ENCODE measurements at places on chromosomes 2 and 18.

GRCh38 chr2:162153608-162154224 lies 1.7 kb upstream of the GCG start:
- DNase-seq = peak; percentile 13

DNA sequence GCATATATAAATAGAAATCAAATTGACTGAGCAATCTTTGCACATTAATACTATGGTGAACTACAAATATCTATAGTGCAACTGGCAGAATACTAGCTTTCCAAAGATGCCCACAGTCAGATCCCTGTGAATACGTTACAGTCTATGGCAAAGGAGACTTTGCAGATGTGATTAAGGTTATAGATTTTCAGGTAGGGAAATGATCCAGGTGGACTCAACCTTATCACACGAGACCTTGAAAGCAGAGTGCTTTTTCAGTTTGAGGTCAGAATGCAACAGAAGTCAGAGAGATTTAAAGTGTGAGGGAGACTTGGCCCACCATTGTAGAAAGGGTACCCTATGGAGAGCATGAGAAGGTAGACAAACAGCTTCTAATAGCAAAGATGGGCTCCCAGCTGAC lies 122.6 kb downstream of the TRIB2 start:
- DNase-seq = no peak

- no peak for DNase-seq
These were observed 136.2 kb downstream of the SP100 start for GRCh38 chr2:230552181-230552580.

DNA sequence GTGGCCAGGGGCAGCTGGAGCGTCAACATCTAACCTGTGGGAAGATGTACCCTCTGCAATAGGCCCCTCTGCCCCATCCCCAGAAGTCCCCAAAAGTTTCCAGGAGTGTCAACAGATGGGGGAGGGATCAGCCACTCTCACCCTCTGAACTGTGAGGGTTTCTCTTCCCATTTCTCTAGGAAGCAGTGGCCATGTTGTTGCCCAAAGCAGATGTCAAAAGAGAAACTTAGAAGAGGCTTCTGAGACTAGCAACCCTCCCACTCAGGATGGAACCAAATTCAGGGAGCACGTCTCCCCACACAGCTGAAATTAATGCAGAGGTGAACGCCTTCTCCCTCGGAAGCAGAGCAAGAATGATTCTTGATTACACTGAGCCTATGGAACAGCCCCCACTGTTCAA lies 70.3 kb downstream of the ARL4C start:
- no peak for DNase-seq

DNA sequence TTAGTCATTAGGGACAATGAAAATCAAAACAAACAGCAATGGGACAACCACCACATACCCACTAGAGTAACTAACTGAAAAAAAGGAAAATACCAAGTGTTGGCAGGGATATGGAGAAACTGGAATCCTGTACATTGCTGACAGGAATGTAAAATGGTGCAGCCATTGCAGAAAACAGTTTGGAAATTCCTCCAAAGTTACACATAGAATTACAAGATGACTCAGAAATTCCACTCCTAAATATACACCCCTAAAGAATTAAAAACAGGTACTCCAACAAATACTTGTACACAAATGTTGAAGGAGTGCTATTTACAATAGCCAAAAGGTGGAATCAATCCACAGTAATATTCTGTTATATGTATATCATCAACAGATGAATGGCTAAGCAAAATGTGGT lies 110.9 kb downstream of the ROCK1 start:
- no peak for DNase-seq

DNA sequence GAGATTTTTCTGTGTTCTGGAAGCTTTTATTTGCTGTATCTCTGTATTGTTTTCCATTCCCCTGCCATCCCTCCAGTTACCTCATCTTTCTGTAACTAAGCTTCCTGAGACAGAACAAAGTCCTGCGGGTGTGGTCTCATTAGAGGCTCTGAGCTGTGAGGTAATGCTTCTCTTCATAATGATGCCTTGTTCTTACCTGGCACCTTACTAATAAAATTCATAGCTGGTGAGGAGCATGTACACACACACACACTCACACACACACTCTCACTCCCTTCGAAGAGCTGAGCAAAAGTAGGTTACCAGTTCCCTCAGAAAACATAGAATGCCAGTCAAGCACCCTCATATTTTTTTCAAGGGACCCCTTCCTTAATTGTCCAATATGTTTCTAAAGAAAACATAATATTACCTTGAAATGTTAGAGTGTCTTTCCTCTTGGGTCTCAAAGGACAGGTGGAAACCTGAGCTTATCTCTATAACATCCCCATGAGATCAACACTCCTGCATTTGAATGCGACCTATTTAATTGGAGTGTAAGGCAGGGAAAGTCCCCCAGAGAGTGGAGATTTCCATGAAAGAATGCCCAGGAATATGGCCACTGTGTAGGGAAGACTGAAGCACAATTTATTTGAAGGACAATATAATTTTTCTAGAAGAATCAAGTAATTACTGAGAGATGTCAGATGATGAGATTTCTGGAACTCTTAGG lies 161.6 kb upstream of the NCK2 start:
- no peak for DNase-seq

- DNase-seq = no peak
These were observed 227.6 kb downstream of the SLC8A1 start for GRCh38 chr2:40224318-40224717.

- DNase-seq = no peak
These were observed 363.4 kb downstream of the LRRTM1 start for GRCh38 chr2:79941179-79941578.

GRCh38 chr18:13390196-13390595 lies 171.6 kb downstream of the LDLRAD4 start:
- DNase-seq = no peak

- DNase-seq = no peak
These were observed 43.1 kb downstream of the TTN start for GRCh38 chr2:178764097-178764496.

DNA sequence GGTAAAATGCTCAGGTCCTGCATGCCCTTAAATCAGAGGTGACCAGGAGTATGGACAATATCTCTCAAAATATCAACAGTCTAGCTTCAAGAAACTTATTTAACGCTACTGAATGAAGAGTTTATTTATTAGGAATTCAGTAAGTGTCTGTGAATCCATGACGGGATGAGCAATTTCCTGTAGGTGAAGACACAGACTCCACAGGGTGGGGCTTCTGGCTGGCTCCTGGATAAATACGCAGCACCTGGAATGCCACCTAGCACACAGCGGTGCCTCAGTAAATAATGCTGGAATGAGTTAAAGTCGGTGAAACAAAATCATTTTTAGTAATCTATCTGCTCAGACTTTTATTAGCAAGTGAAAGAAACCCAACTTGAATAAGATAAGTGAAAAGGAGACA lies 29.4 kb upstream of the MBP start:
- no peak for DNase-seq

GRCh38 chr18:79875531-79875919 lies 75.9 kb downstream of the SLC66A2 start:
- DNase-seq = no peak

GRCh38 chr2:25586726-25587144 lies 86.6 kb downstream of the DTNB start:
- DNase-seq = no peak

Measured in stimulated activated CD8-positive, alpha-beta memory T cell treated with anti-CD3 and anti-CD28 coated beads, Interleukin-4, amount 100 ng/mL, for 4 hours (primary cell).